ENCODE measurements at places on chromosomes 1 and 21.

DNA sequence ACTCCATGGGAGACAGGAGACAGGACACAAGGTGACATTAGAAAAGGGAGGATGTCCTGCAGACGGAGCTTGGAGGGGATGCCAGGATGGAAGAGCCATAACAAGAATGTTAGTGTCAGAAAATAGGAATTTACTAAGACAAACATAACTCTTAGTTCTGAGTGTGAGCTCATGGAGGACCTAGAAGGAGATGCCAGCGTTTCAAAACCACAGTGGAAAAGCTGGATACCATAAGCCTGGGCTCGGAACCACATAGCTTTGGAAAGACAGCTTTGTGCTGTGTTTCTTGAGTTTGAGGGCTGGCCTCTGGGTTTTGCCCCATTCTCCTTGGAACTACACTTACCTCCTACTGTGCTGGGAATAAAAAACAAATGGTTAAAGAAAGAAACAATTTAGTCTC lies 128.4 kb downstream of the S1PR1 start:
- DNase-seq, result no peak

GRCh38 chr1:174797398-174797797 lies 202.3 kb upstream of the CACYBP start:
- DNase-seq, result no peak

DNA sequence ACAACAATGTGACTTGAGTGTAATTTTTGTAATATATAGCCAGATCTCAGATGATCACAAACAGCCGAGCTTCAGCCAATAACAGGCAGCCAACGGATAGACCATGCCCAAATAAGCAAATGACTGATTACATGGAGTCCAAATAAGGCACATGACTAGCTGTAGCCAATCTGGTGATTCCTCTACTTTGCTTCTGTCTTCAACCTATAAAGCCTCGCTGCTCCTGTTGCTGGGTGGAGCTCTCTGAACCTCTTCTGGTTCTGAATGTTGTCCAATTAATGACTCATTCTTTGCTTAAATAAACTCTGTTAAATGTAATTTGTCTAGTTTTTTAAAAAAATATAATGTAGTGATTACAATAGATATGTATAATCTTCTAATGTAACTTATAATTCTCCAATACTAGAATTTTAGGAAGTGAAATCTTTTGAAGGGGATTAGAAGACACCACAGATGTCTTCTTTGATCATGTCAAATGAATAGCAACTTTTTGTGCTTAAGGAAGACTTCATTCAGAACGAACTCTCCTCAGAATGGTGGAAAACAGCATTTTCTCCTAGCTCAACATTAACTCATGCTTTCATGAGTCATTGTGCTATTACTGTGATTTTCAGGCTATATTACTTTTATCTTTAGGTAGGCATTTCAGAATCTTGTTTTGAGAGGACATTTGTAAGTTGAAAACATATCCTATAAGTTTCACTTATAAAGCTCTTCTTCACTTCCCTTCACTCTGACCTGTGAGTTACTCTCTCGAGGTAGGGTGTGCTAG lies 857.8 kb upstream of the B3GALT2 start:
- no peak for DNase-seq

GRCh38 chr1:171468120-171468750 lies 17.1 kb upstream of the PRRC2C start:
- no peak for DNase-seq

DNA sequence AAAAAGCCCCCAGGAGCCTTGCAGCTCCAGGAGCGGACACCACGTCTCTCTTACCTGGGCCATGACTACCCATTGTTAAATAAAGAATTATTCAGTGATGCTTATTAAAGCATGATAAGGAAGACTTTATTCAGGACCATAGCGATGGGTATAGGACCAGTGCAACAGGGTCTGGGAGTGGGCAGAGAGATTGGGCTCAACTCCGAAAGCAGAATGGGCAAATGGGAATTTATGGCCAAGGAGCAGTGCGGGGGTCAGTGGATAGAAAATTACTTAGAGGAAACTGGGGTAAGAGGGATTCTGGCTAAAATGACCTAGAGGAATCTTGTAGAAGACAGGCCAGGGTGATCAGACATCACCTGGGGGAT lies 580 bp upstream of the ATP5PO start:
- DNase-seq, result no peak

GRCh38 chr1:77303387-77303786 lies 21.6 kb downstream of the AK5 start:
- DNase-seq, result no peak

DNA sequence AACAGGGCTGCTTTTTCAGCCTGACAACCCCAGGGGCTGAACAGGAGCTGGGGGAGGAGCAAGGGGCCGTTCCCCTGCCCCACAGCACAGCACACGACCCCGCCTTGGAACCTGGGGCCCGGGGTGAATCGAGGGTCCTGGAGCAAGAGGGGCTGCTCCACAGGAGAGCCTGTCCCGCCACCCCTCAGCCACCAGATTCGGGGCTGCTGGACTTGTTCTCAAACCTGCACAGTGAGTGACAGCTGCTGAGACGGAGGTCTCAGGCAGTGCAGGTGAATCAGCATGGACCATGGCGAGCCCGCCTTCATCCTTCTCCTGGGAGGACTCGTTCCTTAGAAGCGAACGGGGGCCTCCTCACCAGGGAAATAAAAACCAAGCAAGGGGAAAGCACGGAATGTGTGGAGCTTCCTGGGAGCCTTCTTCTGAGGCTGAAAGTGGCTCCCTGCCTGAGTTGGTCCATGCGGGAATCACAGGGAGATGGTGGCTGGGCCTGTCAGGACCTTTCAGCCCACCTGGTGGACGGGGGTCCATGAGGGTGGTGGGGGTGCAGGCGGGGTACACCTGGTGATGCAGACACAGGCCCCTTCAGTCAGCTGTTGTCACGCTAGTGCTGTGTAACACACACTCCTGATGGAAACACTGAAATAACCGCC lies 125.4 kb downstream of the SIK1 start:
- peak; percentile 57 for DNase-seq

- no peak for DNase-seq
These were observed 81.5 kb downstream of the CAMK2N1 start for GRCh38 chr1:20404466-20404865.

Measured in posterior vena cava (tissue), 2 donors.